Activated CD8-positive, alpha-beta memory T cell treated with anti-CD3 and anti-CD28 coated beads, Interleukin-2, amount 50 U/mL, for 4 hours (primary cell): ENCODE measurements at places on chromosomes 4 and X.

- peak; percentile 16 for DNase-seq
Observed at GRCh38 chrX:70998411-70999027, 67.6 kb upstream of the SLC7A3 start.

- no peak for DNase-seq
Observed at GRCh38 chr4:69760455-69760854, at the start of gene SULT1B1. Gene SULT1B1, minus strand, starts transcription at chr4:69760620. Its CDS starts 5,403 bp downstream, at chr4:69755217.

DNA sequence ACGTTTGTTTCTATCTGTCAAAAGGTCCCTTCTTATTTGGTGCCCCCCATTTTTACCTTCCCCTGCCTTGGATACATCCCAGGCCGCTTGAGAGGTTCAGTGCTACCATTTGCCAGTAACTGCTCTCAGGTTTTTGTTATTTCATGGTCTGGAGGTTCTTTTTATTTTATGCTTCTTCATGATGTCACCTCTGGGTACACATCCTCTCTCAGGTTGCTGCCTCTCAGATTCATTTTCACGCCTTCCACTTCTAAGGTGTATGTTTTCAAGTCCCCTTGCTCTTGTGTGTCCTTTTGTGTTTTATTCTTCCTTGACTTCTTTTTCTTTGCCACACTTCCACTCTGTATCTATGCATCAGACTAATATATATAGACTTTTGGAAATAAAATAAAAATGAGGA lies 640.1 kb upstream of the AADAT start:
- DNase-seq: no peak

DNA sequence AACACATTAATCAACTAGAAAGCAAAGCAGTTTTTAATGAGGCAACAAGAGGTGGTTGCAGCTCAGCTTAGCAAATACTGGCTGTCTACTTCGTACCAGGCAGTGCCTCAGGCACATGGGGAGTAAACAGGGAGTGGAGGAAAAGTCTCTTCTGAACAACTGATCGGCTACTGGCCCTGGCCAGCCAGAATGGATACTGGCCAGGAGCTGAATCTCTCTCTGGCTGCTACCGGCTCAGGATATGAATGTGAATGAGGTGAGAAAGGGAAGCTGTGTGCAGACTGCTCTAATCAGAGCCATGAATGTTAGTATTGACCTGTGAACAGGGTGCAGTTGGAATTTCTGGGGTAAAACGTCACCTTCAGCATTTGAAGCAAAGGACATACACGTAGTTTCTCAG lies 77.3 kb downstream of the STK32B start:
- DNase-seq: no peak

DNA sequence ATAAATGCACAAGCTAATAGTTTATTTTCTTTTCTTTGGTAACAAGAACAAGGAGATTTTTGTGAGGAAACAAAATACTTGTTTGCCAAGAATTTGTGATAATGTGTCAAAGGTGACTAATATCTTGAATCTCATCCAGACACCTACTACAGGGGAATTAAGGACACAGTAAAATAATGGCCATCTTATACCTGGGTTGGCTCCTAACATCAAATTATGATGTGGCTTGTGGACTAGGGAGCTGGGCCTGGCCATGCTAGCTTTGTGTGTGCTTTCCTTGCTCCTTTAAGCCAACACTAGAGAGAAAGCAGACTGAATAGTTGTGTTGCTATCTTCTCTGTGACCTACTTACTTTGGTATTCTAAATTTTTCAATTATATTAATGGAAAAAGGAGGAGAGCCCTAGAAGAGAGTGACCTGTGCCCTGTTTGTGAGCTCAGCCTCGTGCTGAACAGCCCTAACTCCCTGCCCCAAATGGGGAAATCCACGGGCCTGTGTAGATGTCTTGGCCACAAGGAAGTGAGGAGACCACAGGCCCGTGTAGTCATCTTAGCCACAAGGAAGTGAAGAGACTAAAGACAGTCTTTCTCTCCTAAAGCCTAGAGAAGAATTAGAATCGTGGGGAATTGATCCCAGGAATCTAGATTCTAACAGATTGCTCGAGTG lies 23.3 kb downstream of the ARHGAP24 start:
- no peak for DNase-seq

- DNase-seq: no peak
Observed at GRCh38 chr4:64272432-64272831, 136.8 kb downstream of the TECRL start.

- DNase-seq: no peak
Observed at GRCh38 chrX:131397891-131398290, 108.8 kb upstream of the IGSF1 start.

- DNase-seq: no peak
Observed at GRCh38 chr4:38532908-38533499, 131.0 kb upstream of the KLF3 start.

DNA sequence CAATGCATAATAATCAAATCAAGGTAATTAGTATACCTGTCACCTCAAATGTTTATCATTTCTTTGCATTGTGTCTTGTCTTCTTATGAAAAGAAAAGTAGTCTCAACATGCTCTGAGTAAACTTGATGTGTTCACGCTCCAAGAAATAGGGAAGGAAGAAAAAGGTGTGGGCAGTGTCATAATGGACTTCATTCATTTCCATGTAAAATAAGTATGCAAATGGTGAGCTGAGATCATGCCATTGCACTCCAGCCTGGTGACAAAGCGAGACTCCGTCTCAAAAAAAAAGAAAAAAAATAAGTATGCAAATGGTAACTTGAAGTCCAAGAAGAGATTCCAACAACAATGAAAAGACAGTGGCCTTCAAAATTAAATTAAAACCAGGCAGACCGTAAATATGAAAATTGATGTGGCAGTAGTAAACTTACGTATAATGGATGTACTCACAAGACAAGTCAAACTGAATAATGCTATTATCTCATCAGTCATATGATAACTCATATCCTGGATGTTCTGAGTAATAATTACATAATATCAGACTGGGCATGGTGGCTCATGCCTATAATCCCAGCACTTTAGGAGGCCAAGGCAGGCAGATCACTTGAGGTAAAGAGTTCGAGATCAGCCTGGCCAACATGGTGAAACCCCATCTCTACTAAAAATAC lies 6.0 kb upstream of the CWH43 start:
- no peak for DNase-seq

- no peak for DNase-seq
Observed at GRCh38 chr4:80685214-80685613, 345.3 kb upstream of the BMP3 start.

DNA sequence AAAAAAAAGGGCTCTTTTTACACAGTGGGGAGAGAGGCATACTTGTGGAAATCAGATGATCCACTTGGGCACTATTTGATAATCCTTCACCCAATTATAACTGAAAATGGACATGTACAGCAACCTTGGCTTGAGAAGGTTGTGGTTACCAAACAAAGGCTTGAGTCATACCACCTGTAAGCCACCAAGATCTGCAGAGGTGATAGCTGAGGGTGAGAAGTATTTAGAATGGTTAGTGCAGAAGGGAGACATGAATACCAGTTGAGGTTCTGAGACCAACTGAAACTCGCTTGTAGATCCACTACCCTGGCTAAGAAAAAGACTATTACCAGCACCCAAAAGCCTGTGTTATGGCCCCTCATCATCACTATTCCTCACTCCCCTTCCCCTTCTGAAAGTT lies 614.0 kb downstream of the STIM2 start:
- no peak for DNase-seq

DNA sequence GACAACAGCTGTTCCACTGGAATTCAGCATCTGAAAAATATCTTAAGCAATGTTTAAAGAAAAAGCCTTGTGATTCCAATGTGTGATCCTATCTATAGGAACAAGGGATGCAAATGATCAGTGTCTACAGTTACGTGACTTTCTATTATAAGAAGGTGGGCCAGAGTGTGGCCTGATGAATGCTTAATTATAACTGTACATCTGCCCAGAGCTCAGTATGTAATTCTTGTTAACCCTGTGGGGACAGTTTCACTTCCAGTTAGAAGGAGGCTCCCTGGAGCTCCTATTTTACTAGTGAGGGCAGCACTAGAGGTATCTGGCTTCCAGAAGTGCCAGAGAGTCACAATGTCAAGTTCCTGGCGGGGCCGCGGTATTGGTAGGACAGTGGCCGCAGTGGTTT lies 288.5 kb downstream of the USP46 start:
- no peak for DNase-seq

DNA sequence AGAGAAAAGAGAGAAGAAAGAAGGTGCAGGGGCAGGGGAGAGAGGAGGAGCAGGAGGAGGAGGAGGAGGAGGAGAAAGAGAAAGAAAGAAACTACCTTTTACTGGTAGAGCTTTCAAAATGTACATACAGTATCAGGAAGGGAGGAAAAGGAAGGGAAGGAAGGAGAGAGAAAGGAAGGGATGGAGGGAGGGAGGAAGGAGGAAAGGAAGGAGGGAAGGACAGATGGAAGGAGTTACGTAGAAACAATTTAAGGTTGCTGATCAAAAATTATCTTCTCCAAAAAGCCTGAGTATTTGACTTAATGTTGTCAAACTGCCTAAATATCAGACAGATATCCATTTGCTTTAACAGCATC lies 13.4 kb downstream of the TBC1D9 start:
- no peak for DNase-seq

DNA sequence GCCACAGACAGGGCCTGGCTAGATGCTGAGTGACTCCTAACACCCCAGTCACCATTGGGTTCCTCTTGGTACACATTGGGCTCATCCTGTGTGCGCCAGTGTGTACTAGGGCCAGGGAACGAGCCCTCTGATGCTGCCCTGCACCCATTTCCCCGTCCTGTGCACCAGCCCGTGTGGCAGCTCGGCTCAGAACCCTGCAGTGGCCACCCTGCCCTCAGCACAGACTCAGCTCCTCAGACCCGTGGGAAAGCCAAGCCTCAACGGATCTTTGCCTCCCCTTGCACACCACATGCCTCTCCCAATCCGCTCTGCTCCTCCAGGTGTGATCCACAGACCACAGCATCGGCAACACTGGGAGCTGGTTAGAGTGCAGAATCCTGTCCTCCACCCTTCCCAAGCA lies 38.6 kb downstream of the EVC start:
- no peak for DNase-seq

DNA sequence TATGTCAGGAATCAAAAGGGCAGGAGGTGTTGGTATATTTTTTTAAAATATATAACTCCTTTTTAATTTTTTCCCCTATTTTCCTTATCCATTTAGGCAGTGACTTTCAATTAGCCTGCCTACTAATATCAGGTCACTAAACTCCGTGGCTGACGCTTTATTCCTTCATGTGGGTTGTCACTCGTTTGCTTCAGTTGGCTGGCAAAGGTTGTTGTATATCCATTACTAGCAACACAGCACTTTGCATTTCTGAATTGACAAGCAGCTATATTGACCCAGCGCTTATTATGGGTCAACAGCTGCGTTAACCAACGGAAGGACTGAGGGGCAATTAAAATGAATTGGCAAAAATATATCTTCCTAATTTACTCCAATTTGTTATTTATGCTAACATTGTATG lies 87.7 kb downstream of the ARX start:
- no peak for DNase-seq

- no peak for DNase-seq
Observed at GRCh38 chr4:8215001-8215427, 15.9 kb downstream of the SH3TC1 start.

DNA sequence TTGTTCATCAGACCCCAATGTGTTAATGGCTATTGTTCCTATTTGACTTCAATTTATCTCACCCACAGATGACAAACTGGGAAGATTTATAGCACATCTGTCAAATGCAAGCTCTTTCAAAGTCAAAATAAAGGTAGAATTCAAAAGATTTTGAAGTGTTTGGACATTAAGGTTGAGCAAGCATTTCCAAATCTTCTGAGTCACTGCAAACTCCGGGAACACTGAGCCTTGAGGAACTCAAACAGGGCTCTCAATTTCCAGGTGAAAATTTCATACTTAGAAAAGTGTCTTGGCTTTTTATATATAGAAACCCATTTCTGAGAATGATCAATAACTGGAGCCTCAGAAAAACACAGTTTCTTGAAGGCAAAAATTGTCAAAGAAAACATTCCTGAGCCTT lies 199.5 kb upstream of the IGFBP7 start:
- DNase-seq: no peak

- DNase-seq: no peak
Observed at GRCh38 chr4:63169836-63170235, 1239.4 kb downstream of the TECRL start.

- no peak for DNase-seq
Observed at GRCh38 chr4:10648479-10648878, 36.1 kb downstream of the CLNK start.

- no peak for DNase-seq
Observed at GRCh38 chr4:145680902-145681301, 956 bp downstream of the C4orf51 start.

GRCh38 chrX:117803463-117803862 lies 313.1 kb downstream of the KLHL13 start:
- no peak for DNase-seq

- DNase-seq: peak; percentile 67
Observed at GRCh38 chr4:123398066-123398852, 1.7 kb downstream of the SPRY1 start.

DNA sequence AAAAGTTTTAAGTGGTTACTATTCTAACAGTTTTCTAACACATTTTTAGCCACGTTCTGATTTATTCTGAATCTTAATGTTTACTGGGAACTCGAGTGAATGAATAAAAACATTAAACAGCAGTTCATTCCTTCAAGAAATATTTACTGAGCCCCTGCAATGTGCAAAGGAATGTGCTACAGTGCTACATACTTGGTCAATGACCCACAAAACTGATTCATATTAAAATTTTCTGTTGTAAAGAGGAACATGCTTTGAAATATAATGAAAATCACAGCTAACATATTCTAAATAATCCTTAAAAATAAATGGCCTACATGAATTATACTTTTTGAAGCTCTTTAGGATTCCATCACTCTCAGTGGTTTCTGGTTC lies 78.7 kb downstream of the ARAP2 start:
- no peak for DNase-seq

- no peak for DNase-seq
Observed at GRCh38 chrX:151996347-151996746, 21.9 kb upstream of the GABRE start.

DNA sequence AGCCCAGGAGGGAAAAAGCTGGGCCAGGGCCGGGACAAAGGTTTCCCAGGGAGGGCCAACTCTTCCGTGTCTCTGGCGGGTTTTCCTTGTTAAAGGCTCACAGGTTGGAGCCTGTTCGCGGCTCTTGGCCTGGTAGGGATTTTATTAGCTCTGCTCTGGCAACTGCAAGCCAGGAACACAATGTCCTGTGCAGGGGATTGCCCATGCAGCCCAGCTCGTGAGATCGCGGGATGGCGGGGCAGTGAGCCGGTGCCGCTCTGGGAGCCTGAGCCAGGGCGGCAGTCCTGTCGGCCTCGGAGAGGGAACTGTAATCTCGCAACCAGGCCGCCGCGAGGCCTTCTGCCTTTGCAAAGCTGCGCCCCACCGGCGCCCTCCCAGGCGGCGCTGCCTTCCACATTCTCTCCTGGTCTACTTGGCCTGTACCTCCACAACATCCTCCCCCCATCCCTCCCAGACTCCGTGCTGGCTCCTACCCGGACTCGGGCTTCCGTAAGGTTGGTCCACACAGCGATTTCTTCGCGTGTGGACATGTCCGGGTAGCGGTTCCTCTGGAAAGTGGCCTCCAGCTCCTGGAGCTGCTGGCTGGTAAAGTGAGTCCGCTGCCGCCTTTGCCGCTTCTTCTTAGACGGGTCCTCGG lies 2.1 kb downstream of the PITX2 start:
- no peak for DNase-seq
